ENCODE measurements at places on chromosomes 5 and 9.

GRCh38 chr9:78262655-78263054 is 26.8 kb downstream of the CEP78 start:
- no peak for DNase-seq

GRCh38 chr9:14270358-14271092 is 43.4 kb downstream of the NFIB start:
- DNase-seq: no peak

DNA sequence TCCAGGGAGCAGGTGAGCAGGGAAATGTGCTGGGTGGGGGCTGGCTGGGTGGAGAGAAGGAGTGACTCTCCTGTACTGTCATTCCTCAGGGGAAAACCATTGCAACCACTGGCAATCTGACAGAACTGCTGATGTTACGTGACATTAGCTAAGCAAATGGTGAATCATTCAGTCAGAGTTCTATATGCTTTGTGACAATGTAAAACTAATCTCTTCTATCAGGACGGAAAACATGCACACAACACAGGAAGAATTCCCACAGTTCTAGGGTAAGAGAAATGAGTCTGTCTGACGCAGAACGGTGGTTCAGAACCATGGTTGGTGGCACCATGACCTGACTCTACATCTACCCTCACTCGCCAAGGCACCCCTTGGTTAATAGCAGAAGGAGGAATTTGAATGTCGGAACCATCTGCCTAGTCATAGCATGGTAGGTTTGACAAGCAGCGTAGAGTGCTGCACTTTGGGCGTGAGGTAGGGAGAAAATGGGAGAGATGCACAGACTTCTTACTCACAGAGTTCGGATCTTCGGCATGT is 243.6 kb upstream of the PANK3 start:
- DNase-seq: no peak

- no peak for DNase-seq
These were observed 410.1 kb downstream of the AGTPBP1 start for GRCh38 chr9:85331626-85332025.

- no peak for DNase-seq
These were observed 94.7 kb downstream of the YTHDC2 start for GRCh38 chr5:113608113-113608596.

- DNase-seq: no peak
These were observed 11.6 kb upstream of the SPTAN1 start for GRCh38 chr9:128540634-128541360.

DNA sequence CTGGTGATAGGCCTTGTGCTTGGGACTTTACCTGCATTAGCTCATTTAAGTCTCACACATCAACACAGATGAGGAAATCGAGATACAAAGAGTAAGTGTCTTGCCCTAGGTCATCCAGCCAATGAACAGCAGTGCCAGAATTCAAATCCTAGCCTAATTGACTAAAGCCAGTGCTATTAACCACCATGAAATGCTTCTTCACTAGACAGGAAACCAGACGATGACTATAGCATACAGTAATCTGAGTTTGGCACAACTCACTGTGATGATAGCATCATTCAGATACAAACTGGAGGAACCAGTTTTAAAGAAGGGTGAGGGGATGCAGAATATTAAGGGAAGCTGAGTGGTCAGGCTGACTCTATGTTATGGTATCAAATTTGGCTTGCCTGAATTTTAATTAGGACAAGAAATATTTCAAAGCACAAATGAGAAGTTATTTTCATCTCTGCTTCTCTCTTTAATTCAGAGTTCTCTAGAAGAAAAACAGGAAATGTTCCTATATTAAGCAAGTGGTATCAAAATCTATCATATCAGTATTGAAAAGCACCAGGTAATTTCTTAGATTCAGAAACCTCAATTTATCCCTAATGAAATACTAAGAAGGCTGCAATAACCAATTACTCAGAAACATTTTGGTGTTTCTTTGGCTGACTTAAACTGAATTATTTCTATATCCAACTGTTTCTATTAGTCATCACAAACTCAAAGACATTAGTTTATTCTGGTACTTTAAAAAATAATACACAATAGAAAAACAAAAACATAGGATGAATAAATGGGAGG is 147.0 kb upstream of the RASA1 start:
- DNase-seq: no peak

DNA sequence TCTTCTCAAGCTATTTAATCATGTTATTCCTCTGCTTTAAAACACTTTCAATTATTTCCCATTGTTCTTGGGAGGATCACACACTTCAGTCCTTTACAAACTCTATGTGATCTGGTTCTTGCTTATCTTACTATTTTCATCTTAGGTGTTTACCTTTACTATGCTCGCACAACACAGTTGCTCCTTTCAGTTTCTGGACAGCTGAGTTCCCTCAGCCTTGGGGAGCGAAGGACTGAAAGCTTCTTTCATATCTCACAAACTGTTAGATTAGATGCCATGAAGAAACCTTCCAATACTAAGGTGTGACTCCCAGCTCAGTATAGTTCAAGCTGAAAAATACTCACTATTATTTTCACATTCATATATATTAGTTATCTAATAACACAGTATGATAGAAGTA is 117.9 kb downstream of the CDC42SE2 start:
- no peak for DNase-seq

DNA sequence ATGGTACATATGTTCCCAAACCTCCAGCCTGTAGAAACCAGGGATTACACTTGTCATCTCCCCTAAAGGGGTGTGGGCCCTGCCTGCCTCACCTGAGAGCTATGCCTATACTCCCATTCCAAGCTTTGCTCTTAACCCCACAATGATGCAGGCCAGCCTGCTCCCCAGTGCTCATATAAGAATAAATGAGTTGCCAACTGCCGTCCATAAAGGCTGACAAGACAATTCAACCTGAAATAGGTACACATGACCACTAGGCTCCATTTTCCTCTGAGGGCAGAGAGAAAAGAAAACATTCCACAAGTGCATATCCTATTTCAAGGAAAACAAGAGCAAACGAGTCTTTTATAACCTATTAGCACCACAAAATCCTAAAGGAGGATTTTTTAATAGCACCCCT is 28.4 kb downstream of the SKP1 start:
- DNase-seq: no peak

- no peak for DNase-seq
These were observed 58.1 kb downstream of the NNT start for GRCh38 chr5:43661102-43661501.

DNA sequence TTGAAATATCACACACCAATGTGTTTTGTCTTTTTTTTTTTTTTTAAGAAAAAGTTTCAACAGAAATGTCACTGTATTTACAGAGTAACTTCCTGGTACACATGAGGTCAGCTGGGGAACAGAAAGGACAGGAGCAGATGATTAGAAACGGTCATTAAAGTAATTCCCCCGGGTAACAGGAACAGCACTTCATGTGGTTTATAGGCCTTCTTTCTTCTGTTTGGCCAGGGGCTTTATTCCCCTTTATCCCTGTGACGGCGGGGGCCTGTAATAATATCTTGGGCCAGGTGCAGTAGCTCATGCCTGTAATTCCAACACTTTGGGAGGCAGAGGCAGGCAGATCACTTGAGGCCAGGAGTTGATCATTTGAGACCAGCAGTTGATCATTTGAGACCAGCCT is 30.5 kb upstream of the MSH3 start:
- DNase-seq: no peak

- DNase-seq: no peak
These were observed 27.0 kb downstream of the ADGRD2 start for GRCh38 chr9:124477211-124477647.

DNA sequence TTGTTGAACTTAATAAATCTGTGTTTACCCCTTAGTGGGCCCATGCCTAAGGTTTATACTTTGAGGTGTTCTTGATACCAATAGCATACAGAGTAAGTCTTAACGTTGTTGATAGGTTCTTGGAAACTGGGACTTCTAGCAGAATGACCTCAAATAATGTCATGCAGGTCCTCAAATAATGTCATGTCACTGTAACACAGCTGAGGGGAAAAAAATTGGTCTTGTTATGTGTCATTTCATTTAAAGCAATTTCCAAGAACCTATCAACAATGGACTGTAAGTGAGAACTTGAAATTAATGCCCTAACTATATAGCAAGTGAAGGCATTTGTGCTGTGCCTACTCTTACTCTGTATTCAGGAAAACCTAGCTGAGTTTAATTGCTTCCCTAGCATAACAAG is 7.2 kb downstream of the DNAJA1 start:
- no peak for DNase-seq
